ENCODE measurements at places on chromosomes 16 and 17.

DNA sequence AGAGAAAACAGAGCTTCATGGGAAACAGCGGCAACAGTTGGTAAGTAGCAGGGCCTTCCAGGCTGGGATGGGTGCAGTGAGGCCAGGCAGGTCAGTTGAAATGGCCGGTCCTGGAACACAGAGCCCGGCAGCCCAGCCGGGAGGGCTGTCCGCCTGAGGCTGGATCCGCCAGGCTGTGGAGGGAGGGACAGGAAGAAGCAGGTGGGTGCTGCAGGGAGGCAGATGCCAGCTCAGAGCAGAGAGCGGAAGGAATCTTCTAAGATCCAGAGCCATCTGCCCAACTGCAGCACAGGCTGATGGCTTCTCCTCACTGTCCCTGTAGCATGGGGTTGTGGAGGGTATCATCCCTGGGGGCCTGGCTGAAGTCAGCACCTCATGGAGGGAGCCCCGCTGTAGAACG lies 599 bp downstream of the RNF112 start:
- no peak for DNase-seq

GRCh38 chr17:74235040-74235581 lies 21.7 kb downstream of the TTYH2 start:
- no peak for DNase-seq

DNA sequence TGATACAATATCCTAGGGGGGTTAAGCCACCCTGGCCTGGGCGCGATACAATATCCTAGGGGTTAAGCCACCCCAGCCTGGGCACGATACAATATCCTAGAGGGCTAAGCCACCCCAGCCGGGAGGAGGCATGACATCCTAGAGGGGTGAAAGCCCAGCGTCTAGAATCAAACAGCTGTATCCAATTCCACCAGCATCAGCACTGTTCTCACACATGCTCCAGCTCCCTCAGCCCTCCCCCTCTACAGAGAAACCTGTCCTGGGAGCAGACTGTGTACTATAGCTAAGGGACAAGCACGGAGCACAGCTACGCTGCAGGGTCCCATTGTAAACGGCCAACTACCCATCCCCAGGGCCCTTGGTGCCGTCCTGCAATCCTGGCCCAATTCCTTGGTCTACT lies 6.2 kb downstream of the GINS2 start:
- DNase-seq, result no peak

GRCh38 chr17:72510351-72511016 lies 389.7 kb downstream of the SOX9 start:
- no peak for DNase-seq

GRCh38 chr16:49085686-49086085 lies 196.0 kb downstream of the CBLN1 start:
- DNase-seq, result no peak

DNA sequence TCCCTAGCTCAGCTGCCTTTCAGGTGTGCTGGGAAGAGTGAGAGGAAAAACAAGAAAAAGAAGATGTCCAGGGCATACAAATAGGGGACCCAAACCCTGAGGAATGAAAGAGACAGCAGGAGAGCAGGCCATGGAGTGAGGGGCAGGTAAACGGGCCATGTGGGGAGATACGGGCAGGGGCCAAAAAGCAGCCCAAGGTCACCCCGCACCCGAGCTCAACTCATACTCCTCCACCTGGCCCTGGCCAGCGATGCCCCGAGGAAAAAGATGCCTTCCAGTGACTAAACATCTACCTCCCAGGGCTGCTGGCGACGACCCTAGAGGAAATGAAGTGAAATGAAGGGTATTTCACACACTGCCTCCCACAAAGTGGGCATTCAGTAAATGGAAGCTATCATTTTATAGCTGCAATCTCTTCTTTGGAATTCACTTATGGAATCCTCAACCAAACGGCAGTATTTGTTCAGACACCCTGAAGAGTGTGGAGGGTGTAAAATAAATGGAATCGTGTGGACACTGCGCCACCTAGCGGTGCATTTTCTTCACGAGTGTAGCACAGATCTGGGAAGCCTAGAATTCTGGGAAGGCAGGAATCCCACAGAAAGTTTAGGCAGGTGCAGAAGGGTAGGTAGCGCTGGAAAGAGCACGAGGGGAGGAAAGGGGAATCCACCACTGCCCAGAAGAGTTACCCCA lies 14.9 kb downstream of the ELAC2 start:
- DNase-seq, result peak; percentile 91

DNA sequence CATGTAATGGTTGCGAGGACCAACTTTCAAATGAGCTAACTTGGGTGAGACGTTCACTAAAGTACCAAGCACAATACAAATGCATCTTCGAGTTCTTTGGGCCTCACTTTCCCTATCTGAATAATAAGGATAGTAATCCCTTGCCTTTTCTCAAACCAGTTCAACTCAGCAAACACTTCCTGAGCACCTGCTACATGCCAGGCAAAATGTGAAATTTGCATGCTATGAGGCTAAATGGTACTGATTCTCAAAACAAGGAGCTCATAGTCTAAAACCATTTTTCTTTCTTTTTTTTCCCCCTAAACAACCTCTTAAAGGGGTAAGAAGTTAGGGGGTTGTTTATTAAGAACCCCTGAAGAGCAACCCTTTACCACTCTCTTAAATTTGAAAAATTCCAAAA lies 101.4 kb upstream of the HLF start:
- no peak for DNase-seq

- no peak for DNase-seq
These were observed 1.2 kb downstream of the PTX4 start for GRCh38 chr16:1487395-1488053.

- no peak for DNase-seq
These were observed 24.3 kb upstream of the GSE1 start for GRCh38 chr16:85588562-85589503.

DNA sequence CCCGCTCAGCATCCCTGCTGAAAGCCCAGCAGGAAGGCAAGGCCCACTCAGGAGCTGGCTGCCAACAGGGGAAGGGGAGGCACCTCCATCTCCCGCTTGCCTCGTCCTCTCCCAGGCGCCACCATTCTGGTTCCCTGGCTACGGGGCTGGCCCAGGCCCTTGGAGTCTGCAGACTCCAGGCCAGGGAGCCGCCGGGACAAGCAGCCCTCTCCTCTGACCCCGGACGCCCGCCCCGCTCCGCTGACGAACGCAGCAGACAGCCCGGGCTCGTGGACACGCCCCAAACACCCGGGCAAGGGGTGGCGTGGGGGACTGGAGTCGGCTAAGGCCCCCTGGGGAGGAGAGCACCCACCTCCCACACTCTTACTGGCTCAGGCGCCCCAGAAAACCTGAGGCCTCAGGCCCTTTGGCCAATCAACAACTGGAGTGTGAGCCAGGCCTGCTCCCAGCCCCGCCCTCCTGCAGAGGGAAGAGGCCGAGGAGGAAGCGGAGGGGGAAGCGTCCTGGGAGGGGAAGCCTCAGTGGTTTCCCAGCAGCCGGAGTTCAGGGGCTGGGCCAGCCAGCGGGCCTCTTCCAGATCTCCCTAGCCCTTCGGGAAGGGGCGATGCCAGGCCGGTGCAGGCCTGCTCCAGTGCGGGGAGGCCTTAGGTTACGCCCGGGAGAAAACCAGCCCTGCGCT lies 4.2 kb downstream of the MNT start:
- DNase-seq, result peak; percentile 97

DNA sequence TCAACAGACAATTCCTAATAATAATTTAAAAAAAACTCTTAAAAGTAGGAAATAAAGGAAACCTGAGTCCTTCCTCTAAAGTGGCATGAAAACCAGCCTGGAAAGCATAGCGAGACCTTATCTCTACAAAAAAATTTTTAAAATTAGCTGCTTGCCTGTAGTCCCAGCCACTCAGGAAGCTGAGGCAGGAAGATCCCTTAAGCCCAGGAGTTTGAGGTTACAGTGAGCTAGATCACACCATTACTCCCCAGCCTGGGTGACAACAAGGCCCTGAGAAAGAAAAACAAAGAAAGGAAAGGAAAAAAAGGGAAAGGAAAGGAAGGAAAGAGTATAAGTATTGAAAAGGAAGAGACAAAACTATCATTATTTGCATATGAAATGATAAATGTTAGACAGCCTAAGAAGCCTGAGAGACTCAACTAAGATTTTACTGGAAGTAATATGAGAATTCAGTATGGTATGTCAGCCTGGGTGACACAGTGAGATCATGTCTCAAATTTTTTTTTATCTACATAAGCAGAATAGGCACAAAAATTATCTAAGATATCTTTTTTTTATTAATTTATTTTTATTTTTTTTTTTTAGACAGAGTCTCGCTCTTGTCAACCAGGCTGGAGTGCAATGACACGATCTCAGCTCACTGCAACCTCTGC lies 113.0 kb downstream of the GOSR1 start:
- no peak for DNase-seq

GRCh38 chr17:30318155-30318554 lies 15.7 kb downstream of the TMIGD1 start:
- DNase-seq, result no peak

DNA sequence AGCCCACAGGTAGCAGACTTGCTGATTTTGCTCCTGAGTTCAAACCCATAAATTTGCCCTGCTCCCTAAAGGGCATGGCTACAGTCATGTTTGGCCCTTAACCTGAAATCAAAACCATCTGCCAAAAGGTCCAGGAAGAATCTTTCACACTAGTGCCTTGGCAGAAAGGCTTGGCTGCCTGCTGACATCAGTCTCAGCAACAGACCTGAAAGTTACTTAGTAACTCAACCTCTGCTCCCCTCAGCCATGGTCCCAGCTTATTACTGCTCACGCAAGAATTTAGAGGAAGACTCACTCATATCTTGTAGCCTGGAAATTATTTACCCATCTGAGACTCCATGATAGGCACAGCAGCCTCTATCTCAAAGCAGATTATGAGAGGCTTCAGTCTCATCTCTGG lies 98.0 kb upstream of the KIF2B start:
- DNase-seq, result no peak

Measured in right atrium auricular region (tissue), 2 donors.